Esophagus muscularis mucosa (tissue), 4 donors: ENCODE measurements at places on chromosomes 11 and 22. TPM values are rescaled to one million over a fixed set of nuclear protein-coding genes. Genes with fewer than 3 reads are reported as not detected.

The ARL14EP gene
- total RNA-seq: 29.1 TPM

The SUSD2 gene
- 10.0 TPM for total RNA-seq

The CRACR2B gene
- total RNA-seq: 8.4 TPM

The BTBD18 gene
- not detected for total RNA-seq

The TMEM45B gene
- total RNA-seq: not detected

The TMEM25 gene
- total RNA-seq: 35.0 TPM

- no peak for DNase-seq
Observed at GRCh38 chr11:75229466-75229865, 11.1 kb upstream of the TPBGL start.

DNA sequence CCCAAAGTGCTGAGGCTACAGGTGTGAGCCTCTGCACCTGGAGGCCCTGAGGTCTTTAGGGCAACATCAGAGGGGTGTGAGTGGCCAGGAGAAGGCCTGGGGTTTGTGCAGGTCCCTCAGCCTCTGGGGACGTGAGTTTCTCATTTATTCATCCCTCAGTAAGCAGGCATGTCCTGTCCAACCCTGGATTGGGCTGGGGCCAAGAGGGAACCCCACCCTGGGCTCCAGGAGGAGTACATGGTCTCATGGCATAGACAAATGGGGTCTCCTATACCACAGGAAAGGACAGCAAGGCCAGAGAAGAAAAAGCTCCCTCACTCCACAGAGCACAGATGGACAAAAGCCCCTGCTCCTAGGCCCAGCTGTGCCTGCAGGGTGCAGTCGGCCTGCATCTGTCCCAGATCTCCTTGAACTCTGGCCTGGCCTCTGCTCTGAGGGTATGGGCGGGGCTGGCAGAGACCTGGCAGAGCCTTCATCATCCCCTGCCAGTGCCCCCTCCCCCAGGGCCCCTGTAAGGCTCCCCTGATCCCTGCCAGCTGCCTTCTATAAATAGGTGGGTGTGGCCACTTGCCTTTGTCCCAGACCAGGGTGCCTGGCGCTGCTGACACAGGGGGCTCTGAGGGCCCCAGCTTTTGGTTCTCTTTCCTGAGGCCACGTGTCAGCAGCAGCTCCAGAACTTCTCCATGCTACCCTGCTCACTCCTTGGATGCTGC is 34.6 kb downstream of the A4GALT start:
- DNase-seq: no peak

GRCh38 chr22:43118953-43119458 is 8.5 kb downstream of the BIK start:
- no peak for DNase-seq

GRCh38 chr22:25569361-25569760 is 4.9 kb downstream of the GRK3 start:
- no peak for DNase-seq

GRCh38 chr11:3747704-3748103 is 49.6 kb downstream of the NUP98 start:
- no peak for DNase-seq

DNA sequence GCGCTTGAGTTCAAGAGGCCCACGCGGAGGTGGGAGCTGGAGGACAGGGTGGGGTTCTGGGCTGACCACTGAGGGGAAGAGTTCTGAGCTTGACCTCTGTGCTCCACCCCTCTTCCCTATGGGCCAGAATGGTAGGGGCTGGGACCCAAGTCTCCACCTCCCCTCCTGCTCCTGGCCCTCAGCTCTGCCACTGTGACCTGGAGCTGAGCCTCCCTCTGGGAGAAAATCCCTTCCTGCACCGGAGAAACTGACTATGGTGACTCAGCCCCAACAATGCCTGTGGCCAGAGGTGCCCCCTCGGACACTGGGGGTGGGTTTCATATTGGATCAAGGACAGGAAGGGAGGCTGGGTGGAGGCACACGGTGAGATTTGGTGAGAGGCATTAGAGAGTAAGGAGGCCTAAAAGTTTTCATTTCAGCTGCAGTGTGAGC is 23.0 kb downstream of the RELT start:
- no peak for DNase-seq

- no peak for DNase-seq
Observed at GRCh38 chr11:120335556-120335907, 681 bp upstream of the ARHGEF12 start.

- no peak for DNase-seq
Observed at GRCh38 chr11:133533205-133533604, 904 bp upstream of the OPCML start.

DNA sequence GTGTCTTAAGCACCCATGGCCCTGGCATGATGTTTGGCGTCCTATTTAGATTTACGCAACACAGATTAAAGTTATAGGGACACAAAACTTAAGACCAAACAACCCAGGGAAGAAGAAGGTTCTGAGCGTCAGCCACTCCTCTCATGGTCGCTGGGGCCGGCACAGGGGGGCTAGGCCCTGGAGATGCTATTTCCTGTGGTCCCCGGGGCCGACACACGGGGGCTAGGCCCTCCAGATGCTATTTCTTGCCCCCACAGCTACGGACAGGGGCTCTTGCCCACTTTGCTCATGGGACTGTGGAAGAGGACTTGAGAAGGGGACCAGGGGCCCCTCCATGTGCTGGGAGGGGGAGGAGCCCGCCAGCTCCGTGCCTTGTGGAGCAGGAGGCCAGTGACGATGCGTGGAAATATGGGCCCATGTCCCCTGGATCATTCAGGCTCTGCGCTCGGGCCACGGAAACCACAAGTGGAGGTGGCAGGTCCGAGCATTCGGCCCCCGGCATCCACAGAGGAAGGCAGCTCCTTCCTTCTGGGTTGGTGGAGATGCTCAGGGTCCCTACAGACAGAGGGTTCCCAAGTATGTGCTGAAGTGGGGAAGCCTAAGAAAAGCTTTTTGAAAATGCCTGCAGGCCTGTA is 711.1 kb downstream of the BRD1 start:
- DNase-seq: no peak

- DNase-seq: no peak
Observed at GRCh38 chr11:13223112-13223511, 54.5 kb upstream of the BMAL1 start.

DNA sequence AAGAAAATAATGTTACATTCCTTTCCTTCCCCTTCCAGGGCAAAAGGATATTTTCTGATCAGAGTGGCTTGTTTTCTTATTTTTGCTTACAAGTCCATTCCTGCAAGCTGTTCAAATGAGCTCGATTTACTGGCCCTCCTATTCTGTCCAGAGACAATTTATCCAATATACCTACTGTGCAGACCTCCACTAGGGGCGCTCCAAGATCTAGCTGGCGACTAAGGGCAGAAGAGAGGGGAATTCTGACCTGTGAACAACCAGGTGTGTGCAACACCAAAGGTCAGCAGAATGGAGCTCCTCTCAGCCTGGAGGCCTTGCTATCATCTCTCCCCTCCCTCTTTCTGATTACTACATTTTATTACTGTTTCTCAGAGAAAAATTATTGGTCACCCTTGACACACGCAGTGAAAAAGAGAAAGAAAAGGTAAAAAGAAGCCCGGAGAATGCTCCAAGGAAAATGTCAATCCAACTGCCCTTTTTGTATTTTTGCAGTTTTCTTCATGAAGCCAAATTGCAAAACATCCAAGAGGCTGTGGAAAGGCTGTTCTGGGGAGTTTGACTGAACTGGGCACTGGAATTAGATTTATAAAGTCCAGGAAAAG is 3.2 kb downstream of the SEZ6L start:
- no peak for DNase-seq
